CD14-positive monocyte (primary cell): ENCODE measurements at places on chromosomes 5 and 9. TPM values are rescaled to one million over a fixed set of nuclear protein-coding genes. Genes with fewer than 3 reads are reported as not detected.

SLC4A9 gene
- 0.28 TPM in 1 of 2 replicates, not detected in the other for polyA plus RNA-seq

DNA sequence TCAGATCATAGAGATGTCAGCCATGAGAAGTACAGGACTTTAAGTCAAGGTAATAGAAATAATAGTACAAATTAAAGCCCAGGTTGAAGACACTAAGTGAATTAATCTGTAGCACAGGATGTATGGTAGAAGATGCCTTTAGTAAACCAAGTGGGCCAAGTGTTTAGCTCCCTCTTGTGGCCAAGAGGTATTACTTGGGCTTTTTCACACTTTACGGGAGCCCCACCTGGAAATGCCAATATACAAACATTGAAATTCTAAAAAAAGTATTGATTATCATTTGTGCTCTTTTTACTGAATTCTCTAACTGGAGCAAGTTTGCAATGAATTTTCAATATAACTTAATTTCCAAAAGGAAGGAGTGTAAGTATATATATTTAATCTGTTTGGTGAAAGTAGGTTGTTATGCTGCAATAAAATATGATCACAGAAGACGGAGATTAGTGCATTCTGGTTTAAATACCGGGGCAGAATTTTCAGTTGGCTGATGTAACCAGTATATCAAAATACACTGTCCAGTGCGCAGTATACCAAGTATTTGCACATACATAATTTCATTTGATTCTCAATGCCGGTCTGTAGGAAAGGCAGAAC is 84.7 kb downstream of the PARP8 start:
- H3K4me3 ChIP-seq = no peak overlapping the region
- H3K36me3 ChIP-seq = peaks cover 4% of the 10 kb centered on the region
- H3K27ac ChIP-seq = no peak overlapping the region
- peaks cover 4% of the 10 kb centered on the region for H3K4me1 ChIP-seq
- DNase-seq = peak; percentile 35
- no peaks in the 10 kb centered on the region for H3K27me3 ChIP-seq

- no peaks in the 10 kb centered on the region for H3K4me1 ChIP-seq
- no peak overlapping the region for H3K4me3 ChIP-seq
- H3K36me3 ChIP-seq = no peaks in the 10 kb centered on the region
- no peak overlapping the region for H3K27ac ChIP-seq
- no peaks in the 10 kb centered on the region for H3K27me3 ChIP-seq
- no peak for DNase-seq
Measured at GRCh38 chr5:5738797-5739489, 316.5 kb downstream of the ICE1 start.

- no peak for DNase-seq
- peaks cover 30% of the 10 kb centered on the region for H3K36me3 ChIP-seq
- H3K4me3 ChIP-seq = no peak overlapping the region
- no peaks in the 10 kb centered on the region for H3K27me3 ChIP-seq
- peak overlapping the region; percentile 62 for H3K27ac ChIP-seq
- no peaks in the 10 kb centered on the region for H3K4me1 ChIP-seq
Measured at GRCh38 chr5:62593331-62593730, 14.7 kb downstream of the LRRC70 start.

GRCh38 chr5:7852542-7852941 is 1.6 kb upstream of the CFAP90 start:
- H3K4me1 ChIP-seq = peaks cover 11% of the 10 kb centered on the region
- H3K36me3 ChIP-seq = peaks cover 1% of the 10 kb centered on the region
- H3K27me3 ChIP-seq = peaks cover 49% of the 10 kb centered on the region
- no peak for DNase-seq
- no peak overlapping the region for H3K4me3 ChIP-seq

DNA sequence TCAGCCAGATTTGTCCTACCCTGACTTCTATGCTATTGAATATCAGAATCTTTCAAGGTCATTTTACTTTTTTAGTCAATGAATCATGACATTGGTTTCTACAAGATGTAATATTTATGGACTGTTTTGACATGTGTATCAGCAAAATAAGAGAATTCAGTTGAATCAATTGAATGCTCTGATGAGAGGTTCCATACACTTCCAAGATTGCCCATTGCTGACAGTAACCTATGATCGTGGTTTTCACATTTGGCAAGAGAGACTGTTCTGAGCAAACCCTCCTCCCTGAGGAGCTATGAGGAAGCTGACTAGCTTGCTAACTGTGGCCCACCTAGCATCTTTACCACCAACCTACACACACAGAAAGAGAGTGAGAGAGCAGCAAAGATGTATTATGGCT is 56.7 kb upstream of the FST start:
- H3K27ac ChIP-seq = no peak overlapping the region
- no peaks in the 10 kb centered on the region for H3K36me3 ChIP-seq
- no peaks in the 10 kb centered on the region for H3K27me3 ChIP-seq

DNA sequence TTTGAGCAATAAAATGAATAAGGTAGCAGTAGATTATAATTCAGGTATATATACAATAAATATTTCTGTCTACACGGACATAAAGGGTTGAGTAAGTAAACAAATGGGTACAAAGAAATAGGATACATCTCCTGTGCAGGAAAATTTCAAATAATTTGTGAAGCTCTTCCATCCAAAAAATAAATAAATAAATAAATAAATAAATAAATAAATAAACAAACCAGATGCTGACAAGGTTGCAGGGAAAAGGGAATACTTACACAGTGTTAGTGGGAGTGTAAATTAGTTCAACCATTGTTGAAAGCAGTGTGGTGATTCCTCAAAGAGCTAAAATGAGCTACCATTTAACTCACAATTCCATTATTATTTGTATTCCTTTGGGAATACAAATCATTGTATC is 227.3 kb upstream of the CDH18 start:
- DNase-seq = no peak
- no peaks in the 10 kb centered on the region for H3K27me3 ChIP-seq
- H3K4me1 ChIP-seq = no peaks in the 10 kb centered on the region

ANKRD31 gene
- polyA plus RNA-seq = 0.05 TPM
